ENCODE measurements at places on chromosomes 2 and 18. TPM values are rescaled to one million over a fixed set of nuclear protein-coding genes. Genes with fewer than 3 reads are reported as not detected.

PPP1R1C gene
- 2.0 TPM for total RNA-seq

YES1 gene
- 112 TPM for total RNA-seq

TRIM43 gene
- total RNA-seq = not detected

ALPP gene
- total RNA-seq = not detected

DNAH7 gene
- 0.26 TPM for total RNA-seq

AGXT gene
- total RNA-seq = not detected

SYT4 gene
- total RNA-seq = not detected

PRSS56 gene
- 0.40 TPM for total RNA-seq

FOXD4L1 gene
- total RNA-seq = not detected

PAIP2B gene
- 0.17 TPM for total RNA-seq

C2orf81 gene
- total RNA-seq = 0.63 TPM

DNA sequence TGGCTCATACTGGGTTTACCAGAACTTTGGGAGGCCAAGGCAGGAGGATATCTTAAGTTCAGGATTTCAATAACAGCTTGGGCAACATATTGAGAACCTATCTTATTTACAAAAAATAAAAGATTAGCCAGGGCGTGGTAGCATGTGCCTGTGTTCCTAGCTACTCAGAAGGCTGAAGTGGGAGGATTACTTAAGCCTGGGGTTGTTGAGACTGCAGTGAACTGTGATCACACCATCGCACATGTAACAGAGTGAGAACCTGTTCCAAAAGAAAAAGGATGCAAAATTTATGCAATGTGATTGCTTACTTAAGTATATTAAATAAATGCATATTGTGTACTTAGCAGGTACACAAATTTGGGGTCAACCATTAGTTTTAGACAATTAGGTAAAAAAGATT, 768.9 kb upstream of the CDH7 start:
- DNase-seq = no peak

- DNase-seq = no peak
Measured at GRCh38 chr2:175792881-175793280, 209.2 kb downstream of the LNPK start.

- no peak for DNase-seq
Measured at GRCh38 chr2:216307496-216307895, 64.8 kb downstream of the MARCHF4 start.

- DNase-seq = peak; percentile 79
Measured at GRCh38 chr2:23235292-23235691, 149.7 kb upstream of the KLHL29 start.

- peak; percentile 27 for DNase-seq
Measured at GRCh38 chr2:217142649-217143266, 282.9 kb upstream of the TNP1 start.

DNA sequence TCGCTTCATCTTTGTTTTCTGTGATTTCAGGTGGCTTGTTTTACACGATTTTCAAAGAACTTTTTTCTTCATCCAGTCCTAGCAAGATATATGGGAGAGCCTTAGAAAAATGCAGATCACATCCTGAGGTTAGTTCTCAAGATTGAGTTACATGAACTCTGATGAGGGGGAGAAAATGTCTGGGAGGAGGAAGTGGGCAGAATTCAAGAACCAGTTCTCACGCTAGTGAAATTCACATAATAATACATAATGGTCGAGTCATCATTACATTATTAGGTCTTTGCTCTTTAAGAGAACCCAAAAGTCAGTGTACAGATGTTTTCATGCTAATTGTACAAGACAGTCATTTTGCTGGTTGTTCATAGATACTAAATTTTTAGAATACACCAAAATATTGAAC, 7.0 kb downstream of the TIMM21 start:
- peak; percentile 26 for DNase-seq

GRCh38 chr2:79005216-79005615, 20.3 kb upstream of the REG3G start:
- DNase-seq = no peak

GRCh38 chr2:64492272-64492671, 31.9 kb upstream of the AFTPH start:
- no peak for DNase-seq

DNA sequence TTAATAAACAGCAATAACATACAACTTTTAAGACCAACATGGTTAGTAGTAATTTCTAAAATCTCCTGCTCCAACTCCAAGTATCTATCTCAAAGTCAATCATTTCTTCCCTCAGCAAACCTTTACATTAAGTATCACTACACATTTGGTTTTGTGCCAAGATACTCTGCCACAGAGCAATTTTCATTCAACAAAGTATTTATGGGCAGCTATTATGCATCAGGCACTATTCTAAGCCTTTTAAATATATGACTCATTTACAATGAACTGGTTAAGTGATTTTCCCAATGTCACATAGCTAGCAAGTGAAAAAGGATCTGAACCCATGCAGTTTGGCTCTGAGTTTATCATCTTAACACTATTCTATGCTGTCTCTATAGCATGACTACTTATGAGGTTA, 264.3 kb downstream of the NOL4 start:
- DNase-seq = no peak

- no peak for DNase-seq
Measured at GRCh38 chr2:25304826-25305596, 36.7 kb downstream of the DNMT3A start.

- DNase-seq = no peak
Measured at GRCh38 chr2:3265471-3265870, 112.1 kb downstream of the EIPR1 start.

GRCh38 chr2:88933091-88933490, 241.6 kb downstream of the RPIA start:
- no peak for DNase-seq

GRCh38 chr2:42848726-42849290, 56.4 kb upstream of the HAAO start:
- no peak for DNase-seq

DNA sequence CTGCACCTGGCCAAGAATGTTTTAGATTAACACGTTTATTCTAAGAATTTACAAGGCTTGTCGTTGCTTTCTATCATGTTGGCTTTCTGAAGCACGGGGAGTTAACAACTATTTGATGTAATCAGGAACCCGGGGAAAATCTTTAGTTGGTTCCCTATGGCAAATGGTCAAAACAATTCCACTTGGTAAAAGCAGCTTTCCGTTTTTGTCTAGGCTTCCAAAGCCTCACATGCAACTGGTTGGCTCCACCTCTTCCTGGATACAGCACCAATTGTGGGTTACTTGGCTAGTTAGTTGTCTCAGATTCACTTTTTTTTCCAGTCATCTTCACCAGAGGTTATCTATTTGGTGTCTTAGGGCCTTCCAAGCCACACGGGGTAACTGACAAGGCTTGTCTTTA, 2.8 kb downstream of the COLEC12 start:
- no peak for DNase-seq

DNA sequence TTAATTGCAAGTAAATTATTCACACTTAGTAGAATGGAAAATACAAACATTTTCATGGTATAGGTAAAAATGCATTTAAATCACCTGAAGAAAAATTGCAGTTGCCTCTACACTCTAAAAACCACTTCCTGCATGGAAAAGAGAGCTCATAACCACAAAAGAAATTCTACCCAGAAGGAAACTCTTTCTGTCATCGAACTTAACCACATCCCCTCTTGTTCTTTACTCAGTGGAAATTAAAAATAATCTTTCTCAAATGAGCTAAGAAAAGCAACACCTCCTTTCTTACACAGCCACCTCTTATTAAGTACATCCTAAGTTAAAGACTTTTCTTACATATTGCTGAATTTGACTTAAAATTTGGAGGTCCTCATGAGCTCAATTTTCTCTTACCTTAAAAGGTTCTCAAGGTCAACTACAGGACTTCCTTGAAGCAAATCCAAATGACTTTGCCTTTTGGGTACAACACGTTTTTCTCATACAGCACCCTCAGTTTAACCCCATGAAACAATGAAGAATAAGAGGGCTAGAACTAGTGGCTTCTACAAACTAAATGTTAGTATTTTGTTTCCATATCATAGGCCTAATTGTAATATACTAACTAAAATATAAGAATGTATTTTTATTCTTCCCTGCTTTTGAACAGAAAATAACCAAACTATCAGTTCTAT, 109.1 kb upstream of the CRIM1 start:
- DNase-seq = peak; percentile 19

GRCh38 chr2:181197140-181197760, 216.8 kb downstream of the UBE2E3 start:
- no peak for DNase-seq

DNA sequence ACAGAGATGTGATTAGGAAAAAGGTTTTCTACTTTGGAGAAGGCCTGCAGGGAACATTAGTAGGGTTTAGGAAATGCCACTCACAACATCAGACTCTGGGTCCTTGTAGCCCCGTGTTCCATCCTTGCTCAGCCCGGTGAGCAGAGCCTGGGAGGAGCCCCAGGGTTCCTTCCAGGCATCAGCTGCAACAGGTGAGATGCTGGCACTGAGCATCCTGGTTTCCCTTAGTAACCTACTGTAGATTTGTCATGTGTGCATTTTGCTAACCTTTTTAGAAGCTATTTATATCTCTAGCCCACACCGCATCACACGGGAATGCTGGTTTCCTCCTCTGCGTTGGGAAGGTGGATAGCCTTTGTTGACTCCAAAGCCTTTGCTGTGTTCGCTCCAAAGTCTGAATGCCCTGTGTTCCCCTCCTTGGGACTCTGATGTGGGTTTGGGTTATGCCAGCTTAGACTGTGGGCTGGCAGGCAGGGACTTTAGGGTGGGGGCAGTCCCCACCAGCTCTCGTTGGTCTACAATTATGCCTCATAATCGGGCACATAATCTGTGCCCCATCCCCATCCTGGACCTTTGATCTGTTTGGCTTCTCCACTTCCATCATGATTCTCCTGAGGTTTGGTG, 69.3 kb downstream of the TMEM247 start:
- DNase-seq = no peak
